ENCODE measurements at places on chromosomes 2 and 18.
A peak's percentile ranks its signal among the peaks of the same experiment; 100 is the strongest.

- DNase-seq = no peak
Measured at GRCh38 chr2:72293620-72294019, 146.0 kb upstream of the CYP26B1 start.

DNA sequence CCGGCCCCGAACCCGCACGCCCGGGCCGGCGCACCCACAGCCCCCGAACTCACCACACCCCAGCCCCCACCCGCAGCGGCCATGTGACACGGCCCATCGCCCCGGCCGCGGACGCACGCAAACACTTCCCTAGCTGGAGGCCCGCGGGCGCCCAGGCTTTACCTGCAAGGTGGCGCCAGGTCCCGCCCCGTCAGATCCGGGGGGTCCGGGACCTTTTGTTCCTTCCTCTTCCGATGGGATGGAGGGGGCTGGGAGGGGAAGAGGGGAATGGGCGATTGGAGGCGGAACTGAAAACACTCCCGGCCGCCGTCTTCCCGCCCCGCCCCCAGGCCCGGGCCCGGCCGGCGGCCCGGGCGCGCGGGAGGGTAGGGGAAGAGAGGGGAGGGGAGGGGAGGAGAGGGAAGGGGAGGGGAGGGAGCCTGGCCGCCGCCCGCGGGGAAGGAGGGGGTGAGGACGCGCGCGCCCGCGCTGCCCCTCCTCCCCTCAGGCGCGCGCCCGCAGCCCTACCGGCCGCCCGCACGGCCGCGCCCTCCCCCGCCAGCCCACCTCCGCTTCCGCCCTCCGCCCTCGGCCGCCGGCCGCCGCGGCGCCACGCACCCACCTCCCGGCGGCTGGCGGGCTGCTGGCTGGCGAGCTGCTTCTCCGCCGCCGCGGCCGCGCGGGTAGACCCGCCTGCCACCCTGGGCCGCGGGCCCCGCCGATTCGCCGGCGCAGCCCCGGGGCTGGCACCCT, at the start of gene SMAD2:
TSS of gene SMAD2 (minus strand) at position 461 of the 732 bp plus-strand sequence. CDS start 33,903 bp downstream, outside the sequence.
- peak; percentile 44 for DNase-seq

DNA sequence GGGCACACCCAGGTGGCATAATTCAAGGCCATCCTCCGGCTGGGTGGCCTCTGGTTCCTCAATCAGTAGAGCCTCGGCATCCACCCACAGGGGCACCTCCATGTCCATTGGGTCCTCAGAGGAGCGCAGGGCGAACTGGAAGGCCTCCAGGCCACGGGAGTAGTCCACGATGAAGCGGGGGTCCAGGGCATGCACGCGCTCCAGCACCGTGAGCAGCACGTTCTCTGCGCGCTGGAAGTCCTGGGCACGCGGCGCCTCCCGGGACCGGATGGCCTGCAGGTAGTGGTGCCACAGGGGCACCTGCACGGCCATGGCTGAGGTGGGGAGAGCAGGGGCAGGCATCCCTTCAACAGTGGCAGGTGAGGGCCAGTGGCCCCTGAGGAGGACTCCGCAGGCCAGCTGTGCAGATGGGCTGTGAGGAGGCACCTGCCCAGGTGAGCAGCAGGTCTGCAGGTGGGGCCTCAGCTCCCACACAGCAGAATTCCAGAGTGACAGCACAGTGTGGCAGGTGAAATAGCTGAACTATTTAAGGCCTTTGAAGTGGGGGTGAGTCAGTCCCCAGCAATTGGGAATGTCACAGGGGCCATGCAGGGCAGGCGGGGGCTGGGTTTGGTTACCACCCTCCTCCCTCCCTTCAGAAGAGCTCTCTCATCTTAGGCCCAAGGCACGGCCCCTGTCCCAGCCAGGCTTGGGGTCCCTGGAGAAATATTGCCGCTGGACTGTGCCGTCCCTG, at the start of gene MAB21L4:
TSS of gene MAB21L4 (minus strand) at position 501 of the 733 bp plus-strand sequence. CDS start at position 342, 159 bp downstream.
- DNase-seq = no peak

DNA sequence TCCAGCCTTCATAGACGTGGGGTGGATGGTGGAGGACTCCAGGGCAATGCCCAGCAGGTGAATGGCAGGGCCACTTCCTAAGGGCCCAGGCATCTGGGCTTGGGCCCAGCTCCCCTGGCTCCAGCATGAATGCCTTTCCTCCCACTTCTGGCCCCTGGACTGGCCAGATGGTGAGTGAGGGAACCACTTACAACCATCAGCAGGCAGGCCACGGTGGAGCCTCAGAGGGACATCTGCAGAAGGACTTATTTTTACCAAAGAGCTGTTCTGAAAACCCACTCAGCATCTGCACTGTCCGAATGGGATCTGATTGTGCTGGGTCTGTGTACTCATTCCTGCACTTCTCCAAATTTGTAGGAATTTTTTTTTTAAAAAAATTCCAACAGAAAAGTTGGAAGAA, 69.6 kb downstream of the SNTG2 start:
- DNase-seq = no peak

DNA sequence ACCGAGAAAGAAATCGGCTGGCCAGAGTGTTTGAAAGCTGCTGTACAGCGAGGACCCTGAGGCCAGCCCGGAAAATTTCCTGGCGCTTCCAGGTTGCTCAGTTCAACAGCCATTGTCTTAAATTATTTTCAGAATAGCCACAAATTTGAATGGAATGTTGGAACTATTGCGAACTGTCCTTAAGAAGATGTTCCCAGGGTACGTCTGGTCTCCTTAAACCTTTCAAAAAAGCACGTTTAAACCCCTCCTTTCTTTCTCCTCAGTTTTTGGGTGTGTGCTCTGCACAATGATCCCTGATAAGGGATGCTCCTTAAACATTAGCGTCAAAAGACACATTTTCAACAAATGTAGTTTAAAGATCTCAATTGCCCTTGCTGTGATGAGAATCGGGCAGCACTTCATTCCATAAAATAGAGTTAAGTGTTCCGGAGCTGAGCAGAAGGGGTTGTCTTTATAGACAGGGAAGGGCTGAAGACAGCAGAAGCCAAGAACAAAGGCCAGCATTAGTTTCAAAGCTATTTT, 14.5 kb upstream of the LPIN2 start:
- no peak for DNase-seq

- no peak for DNase-seq
Measured at GRCh38 chr18:79764131-79764530, 33.6 kb upstream of the KCNG2 start.

GRCh38 chr2:97011977-97012569, 25.7 kb upstream of the FAM178B start:
- peak; percentile 11 for DNase-seq

DNA sequence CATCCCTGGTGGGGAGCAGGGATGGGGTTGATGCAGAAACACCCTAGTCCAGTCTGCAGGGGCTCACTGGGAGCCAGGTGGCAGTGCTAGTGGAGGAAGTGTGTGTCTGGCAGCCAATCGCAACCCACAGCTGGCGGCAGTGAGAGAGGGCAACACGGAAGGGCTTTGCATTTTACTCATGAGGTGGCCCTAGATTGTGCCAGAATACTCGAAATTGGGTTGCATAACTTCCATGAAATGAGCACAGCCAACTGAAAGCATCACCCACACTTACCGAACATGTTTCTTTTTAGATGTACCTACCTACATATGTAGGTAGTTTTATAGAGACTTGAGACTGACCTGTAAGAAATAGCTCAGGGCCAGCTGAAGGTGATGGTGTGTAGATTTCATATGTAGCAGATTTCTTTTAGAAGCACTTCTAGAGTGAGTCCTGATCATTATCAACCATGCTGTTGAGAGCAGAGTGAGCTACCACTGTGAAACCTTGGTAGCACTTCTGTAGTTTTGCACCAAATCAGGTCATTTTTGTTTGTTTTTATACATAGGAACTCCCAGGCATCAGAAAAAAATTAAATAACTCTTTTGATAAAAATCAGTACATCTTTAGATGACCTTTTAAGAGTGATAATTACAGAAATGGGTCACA, 13.0 kb downstream of the IL18R1 start:
- DNase-seq = no peak

GRCh38 chr2:240852671-240853314, 15.8 kb upstream of the AGXT start:
- no peak for DNase-seq

- DNase-seq = no peak
Measured at GRCh38 chr2:240481720-240482119, 46.3 kb downstream of the GPC1 start.

GRCh38 chr2:43057742-43058725, 168.4 kb downstream of the ZFP36L2 start:
- DNase-seq = no peak

DNA sequence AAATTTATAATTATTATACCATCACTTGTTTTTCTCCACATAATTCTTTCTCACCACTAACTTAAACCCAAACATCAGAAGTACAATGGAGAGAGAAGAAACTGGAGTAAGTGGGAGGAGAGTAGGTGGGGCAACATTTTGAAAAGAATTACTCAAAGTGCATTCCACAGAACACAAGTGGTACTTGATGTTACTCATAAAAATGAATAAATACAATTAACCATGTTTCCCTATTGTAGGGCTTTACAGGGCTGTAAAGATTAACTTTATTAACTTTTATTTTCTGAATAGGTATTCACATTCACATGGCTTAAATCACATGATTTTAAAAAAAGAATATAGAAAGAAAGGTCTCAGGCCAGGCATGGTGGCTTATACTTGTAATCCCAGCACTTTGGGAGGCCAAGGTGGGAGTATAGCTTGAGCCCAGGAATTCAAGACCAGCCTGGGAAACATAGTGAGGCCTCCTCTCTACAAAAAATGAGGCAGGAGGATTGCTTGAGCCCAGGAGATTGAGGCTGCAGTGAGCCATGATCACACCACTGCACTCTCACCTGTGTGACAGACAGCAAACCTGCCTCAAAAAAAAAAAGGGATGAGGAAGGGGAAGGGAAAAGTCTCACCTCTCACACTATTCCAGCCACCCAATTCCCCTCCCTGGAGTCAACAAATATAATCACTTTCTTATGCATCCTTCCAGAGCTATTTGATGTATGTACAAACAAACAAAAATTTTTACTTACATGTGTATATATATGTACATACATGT, 47.1 kb downstream of the KCNG3 start:
- DNase-seq = no peak

DNA sequence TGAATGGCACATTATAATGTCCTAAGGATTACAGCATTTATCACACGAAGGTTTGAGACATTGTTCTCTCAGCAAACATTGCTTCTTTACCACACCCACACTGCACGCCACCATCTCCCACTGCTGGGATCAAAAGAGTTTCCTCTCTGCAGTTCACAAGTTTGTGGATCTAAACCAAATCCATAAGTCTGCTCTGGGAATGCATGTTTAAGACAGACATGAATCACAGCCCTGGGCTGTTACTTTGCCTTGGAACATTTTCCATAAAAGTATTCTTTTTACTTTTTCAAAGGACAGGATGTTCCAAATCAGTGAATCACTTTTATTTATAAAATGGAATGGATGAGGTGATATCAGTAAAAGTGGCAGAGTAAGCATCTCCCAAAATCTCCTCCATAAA, 36.1 kb downstream of the STPG4 start:
- DNase-seq = no peak

DNA sequence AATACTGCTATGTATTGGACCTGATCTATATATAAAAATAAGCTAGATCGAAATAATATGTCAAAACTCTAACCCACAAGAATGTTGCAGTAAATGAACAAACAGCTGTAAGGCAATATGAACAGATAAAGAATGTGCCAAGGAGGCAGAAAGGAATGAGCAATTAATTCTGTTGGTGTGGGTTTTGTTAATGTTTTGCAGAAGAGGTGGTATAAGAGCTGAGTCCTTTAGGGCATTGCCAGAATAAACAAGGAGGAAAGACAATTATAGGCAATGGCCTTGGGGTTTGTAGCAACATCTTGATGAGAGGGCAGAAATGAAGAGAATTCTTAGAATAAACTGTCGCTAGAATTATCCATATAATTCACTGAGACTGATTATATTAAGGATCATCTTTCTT, 240.9 kb upstream of the GULP1 start:
- no peak for DNase-seq

DNA sequence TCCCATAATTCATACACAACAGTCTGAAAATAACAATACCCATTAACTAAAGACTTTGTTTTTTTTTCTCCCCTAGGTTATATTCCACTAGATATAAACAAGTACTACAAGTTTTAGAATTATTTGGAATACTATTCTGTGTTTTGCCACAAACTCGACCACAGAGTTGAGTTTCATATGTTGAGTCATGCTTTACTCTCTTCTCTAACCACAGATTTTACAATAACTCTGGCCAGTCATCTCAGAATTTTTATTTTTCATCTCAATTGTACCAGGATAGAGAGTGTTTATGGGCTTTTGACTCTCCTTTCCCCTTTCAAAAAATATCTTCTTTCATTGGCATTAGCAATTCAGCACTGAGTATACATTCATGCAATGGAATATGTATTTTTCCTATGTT, 348.7 kb upstream of the GALNT5 start:
- DNase-seq = no peak

GRCh38 chr2:132824716-132825115, 154.7 kb upstream of the LYPD1 start:
- DNase-seq = no peak

DNA sequence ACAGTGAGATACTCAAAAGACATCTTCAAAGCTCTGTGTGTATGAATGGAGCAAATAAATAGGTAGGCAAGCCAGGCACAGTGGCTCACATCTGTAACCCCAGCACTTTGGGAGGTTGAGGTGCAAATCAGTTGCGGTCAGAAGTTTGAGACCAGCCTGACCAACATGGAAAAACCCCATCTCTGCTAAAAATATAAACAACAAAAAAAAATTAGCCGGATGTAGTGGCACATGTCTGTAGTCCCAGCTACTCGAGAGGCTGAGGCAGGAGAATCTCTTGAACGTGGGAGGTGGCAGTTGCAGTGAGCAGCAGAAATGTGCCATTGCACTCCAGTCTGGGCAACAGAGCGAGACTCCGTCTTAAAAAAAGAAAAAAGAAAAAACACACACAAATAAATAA, 945.1 kb upstream of the PIK3C3 start:
- no peak for DNase-seq

DNA sequence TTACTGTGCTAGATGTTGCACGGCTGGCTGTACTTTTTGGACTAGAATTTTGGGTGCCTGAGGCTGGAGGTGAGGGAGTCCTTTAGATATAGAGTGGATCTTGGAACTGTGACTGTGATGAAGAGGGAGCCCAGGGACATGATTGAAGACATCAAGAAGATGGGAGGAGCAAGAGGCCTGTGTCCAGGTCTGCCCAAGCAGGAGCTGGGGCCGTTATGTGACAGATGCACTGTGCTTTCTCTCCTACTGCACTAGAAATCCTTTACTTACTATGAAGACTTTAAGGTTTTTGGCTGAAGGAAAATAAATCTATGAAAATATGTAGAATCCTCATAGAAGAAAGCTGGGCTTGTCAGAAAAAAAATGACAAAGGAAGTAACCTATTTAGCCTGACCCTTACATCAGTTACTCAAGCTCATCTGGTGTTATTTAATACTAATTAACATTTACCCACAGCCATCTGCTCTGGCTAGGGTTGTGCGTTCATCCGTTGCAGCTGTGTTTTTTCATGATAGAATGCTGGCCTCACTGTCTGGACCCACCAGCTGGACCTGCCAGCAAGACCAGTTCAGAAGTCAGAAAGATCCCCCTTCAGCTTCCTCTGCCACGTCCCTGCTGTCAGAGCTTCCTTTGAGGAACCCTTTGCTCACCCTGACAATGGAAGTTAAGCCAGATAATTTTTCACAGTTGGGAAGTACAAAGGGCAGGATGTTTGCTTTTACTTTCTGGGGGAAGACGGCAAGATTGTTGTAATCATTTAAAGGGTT, 16.7 kb downstream of the TSN start:
- no peak for DNase-seq
